ENCODE measurements at places on chromosomes 1 and 21.

DNA sequence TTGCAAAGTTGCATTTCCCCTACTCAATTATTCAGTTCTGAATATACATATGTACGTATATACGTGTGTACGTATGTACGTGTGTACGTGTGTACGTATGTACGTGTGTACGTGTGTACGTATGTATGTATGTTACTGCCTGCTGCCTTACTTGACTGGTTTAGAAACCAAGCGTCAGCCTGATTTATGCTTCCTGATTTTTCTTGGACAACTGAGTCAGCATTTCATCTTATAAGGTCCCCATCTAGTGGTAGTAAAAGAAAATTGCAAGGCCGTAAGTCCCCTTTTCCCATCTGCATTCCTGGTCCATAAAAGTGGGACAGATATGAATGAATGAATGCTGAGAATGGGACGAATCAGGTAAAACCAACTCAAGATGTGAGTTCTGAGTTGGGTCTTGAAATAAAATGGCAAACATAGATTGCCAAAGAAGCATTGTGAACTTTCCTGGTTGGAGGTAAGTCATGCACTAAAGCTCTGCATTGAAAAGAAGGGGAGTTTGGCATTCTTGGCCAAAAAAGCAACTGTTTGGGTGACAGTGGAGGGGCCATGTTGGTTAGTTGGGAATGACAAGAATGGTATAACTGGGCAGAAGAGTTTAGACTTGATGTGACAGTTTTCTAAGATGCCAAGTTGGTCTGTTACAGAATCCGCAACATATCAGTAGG, 76.4 kb upstream of the DNAH14 start:
- peak; percentile 37 for DNase-seq

GRCh38 chr1:40382601-40383000, 9.1 kb downstream of the SMAP2 start:
- DNase-seq, result no peak

- DNase-seq, result no peak
These were observed 31.5 kb downstream of the SNAP47 start for GRCh38 chr1:227766653-227767277.

DNA sequence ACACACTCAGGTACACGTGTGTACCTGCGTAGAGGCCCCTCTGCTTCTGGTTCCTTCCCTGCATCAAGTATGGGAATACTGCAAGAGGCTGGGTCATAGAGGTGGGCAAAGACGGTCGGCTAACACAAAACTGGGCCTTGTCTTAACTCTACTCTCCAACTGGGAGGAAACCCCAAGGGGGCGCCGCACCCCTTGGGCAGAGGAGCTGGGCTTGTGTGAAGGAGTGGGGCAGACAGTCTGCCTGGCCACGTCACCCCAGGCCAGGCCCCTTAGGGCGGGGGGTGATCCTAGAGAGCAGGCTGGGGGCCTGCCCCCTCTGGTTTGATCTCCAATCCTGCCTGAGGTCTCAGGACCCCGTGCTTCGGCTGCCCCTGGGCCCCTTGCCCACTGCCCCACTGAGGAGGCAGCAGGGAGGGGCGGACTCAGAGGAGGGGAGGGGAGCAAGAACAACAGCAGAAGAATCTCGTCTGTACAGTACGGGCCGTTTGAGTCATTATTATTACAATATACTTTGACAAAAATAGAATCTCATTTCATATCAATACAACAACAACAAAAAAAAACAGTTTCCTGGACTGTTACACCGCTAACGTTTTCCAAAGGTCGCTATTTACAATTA, 34.7 kb downstream of the MEF2D start:
- no peak for DNase-seq

DNA sequence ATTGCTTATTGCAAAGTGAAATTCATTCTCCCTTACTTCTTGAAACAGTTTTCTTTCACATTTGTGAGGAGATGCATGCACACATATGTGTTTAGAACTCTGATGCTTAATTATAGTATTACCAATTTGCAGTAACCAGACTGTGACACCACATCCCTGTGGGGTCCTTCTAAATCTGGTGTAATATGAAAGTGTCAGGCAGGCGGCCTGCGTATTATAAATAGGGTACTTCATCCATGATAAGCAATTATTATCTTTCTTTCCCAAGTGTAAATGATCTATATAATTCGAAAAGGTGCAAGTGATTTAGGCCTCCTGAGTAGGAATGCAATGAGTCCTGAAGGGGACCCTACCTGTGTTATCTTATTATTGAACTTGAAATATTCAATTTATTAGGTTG, 876 bp downstream of the EFCAB7 start:
- peak; percentile 3 for DNase-seq

- DNase-seq, result peak; percentile 70
These were observed 9.7 kb downstream of the ARHGEF2 start for GRCh38 chr1:155968670-155969069.

- no peak for DNase-seq
These were observed 27.1 kb downstream of the MRAP start for GRCh38 chr21:32325706-32326105.

DNA sequence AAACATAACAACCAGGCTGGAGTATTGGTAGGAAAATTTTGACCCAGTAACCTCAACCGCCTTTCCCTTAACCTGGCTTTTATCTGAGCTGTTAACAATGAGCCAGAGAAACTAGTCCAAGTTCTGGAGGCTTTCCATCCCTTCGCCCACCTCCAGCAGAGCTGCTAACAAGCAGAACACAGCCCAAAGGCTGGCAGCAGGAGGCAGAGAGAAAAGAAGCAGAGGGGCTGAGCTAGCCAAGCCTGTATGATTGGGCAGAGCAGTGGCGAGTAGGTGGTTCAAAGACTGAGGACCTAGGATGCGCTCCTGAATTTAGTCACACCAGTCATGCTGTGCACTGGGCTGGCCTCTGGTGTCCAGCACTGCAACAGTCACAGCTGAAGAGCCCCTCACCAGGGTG, 123.0 kb downstream of the TNR start:
- no peak for DNase-seq

GRCh38 chr1:200443860-200444259, 34.0 kb upstream of the ZNF281 start:
- peak; percentile 79 for DNase-seq

DNA sequence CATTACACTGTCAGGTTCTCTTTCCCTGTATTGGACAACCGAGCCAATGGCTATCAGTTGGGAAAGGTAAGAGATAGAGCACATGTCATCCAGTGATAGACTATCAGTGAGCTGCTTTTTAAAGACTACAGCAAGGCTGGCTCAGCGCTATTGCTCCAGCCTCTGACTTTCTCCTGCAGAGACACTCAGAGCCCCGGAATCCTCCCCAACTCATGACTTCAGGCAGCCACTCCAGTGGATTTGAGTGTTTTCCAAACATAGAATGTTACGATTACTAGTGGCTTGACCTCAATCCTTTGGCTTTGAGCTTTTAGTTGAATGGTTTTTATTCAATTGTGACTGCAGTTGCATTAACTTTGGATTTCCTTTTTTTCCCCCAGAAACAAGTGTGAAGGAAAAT, 331.9 kb downstream of the DISC1 start:
- DNase-seq, result no peak

- DNase-seq, result no peak
These were observed 38.6 kb downstream of the NFIA start for GRCh38 chr1:61120998-61121397.

GRCh38 chr1:27398405-27399149, 6.2 kb downstream of the GPR3 start:
- DNase-seq, result no peak

- no peak for DNase-seq
These were observed 34.6 kb downstream of the SLC30A7 start for GRCh38 chr1:100930494-100930893.

GRCh38 chr1:79042539-79042938, 36.0 kb upstream of the ADGRL4 start:
- no peak for DNase-seq

GRCh38 chr1:56634981-56635380, 10.1 kb upstream of the PRKAA2 start:
- DNase-seq, result no peak

GRCh38 chr21:32921632-32922230, 104.0 kb upstream of the OLIG2 start:
- no peak for DNase-seq

DNA sequence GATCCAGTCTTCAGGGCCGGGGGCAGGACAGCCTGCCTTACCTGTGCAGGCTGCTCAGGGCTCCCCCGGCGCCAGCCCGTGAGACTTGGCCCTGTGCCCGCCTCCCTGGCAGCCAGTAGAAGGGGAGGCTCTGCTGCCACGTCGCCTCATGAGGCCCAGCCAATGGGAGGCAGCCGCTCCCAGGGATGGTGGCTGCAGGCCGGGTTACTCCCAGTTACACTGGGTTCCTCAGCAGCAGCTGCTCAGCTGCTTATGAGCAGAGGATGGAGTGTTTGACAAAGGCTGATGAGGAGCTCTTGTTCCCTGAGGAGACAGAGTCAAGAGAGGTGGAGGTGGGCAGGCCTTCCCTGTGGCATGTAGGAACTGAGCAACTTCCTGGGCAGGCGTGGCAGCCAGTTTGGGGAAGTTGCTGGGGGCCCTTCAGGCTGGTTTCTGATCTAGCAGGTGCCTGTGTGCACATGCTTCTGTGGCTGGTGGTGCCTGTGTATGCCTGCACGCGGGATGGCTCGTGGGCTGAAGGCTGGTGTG, 5.5 kb downstream of the MFSD2A start:
- DNase-seq, result peak; percentile 99

- no peak for DNase-seq
These were observed 10.3 kb downstream of the MIXL1 start for GRCh38 chr1:226233806-226234205.

DNA sequence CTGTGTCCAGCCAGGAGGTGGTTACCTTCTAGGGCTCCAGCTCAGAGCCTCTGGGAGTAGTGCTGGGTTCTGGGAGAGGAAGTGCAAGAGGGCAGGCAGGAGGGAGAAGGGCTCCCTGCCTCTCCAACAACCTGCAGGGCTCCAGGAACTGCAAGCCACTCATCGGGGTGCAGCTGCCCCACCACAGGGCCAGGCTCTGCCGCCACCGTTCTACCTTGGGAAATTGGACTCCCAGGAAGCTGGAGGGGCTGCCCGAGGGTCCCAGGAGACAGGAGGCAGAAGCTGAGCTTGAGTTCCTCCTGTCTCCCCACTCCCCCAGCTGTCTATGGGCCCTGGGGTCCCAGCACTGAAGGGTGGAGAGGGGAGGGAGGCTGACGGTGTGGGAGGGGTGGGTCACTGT, 7.4 kb upstream of the PRDM16 start:
- no peak for DNase-seq

GRCh38 chr1:119083980-119084379, 56.5 kb downstream of the WARS2 start:
- no peak for DNase-seq

- DNase-seq, result no peak
These were observed 15.1 kb downstream of the BLACAT1 start for GRCh38 chr1:205440476-205441317.

DNA sequence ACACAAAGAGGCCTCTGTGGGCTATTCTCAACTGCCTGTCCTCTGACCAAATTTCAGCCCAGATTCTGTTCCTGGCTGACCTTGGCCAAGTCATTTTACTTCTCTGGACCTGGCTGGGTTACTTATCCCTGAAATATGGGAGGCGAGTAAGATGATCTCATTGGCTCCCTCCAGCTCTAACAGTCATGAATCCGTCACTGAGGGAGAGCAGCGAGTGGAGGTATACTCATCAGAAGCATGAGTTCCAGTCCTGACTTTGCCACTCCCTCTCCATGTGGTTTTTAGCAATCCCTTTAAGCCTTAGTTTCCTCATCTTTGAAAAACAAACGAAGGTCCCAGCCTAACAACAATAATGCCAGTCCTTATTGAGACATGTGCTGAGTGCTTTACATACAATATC, 63.5 kb downstream of the CCDC185 start:
- no peak for DNase-seq

DNA sequence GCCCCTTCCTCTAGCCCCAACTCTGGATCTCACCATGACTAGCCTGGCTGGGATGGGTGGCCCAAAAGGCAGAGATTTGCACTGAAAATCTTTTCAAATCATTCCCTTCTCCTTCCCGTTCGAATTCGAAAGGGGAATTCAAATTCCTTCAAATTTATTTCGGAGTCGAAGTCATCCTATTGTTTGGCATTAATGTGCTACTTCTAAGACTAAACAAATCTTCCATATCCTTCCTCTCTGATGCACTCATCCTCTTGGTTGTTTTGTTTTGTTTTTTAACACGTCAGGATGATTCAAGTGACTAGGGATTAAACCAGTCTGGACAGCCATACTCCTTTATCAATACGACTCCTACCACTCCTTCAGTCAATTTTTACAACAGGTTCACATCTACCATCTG, 95.5 kb upstream of the SGIP1 start:
- DNase-seq, result no peak

DNA sequence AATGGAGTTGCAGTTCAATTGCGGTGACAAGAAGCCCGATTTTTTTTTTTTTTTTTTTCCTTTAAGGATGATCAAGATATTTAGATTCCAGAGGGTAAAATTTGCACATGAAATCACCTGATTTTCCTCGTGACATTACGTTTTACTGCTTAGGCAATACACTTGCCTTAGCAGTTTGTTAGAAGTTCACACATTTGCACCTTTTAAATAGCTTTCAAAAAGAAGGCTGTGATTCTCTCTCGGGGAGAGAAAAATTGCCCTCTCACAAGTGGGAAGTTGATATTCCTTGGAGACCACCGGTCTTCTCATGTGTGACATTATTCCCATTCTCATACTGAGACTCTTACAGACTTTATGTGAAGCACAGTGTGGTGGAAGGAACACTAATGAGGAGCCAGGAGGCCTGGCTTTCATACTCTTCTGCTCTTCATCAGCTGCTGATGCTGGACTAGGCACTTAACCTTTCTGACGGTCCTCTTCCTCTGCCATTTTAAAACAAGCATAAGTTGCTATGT, 69.8 kb upstream of the HSPA13 start:
- DNase-seq, result no peak
